ENCODE measurements at places on chromosomes 13 and 19. TPM values are rescaled to one million over a fixed set of nuclear protein-coding genes. Genes with fewer than 3 reads are reported as not detected.

The LINGO3 gene
- not detected for total RNA-seq

GRCh38 chr13:110306340-110306959 is 507 bp downstream of the COL4A1 start:
- DNase-seq: peak; percentile 72

GRCh38 chr19:42242069-42242511 is 312 bp downstream of the GSK3A start:
- no peak for DNase-seq

DNA sequence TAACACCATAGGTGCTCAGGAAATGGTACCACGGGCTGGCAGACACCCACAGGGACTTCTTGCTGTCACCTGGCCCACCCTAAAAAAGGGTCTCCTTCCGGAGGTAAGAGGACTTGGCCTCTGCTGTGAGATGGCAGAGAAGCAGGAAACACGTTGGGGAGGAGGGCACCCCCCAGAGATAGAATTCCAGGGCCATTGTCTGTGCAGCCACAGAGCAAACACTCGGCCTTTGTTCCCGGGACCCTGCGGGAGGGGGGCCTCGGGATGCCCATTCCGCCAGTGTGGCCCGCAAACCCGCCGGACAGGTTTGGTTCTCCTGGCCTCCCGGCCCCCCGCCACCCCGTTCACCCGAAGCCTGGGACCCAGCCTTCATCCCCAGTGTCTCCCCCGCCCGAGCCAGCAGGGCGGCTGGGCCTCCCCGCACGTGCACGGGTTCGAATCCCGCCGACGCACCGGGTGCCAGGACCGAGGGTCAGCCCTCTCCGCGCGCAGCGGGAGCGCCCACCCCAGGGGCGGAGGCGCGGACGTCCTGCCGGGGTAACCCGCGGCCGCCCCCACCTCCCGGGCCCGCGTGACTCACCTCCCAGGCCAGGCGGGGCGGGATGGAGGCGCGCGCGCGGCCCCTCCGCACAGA is 714 bp downstream of the PLPP2 start:
- DNase-seq: no peak

DNA sequence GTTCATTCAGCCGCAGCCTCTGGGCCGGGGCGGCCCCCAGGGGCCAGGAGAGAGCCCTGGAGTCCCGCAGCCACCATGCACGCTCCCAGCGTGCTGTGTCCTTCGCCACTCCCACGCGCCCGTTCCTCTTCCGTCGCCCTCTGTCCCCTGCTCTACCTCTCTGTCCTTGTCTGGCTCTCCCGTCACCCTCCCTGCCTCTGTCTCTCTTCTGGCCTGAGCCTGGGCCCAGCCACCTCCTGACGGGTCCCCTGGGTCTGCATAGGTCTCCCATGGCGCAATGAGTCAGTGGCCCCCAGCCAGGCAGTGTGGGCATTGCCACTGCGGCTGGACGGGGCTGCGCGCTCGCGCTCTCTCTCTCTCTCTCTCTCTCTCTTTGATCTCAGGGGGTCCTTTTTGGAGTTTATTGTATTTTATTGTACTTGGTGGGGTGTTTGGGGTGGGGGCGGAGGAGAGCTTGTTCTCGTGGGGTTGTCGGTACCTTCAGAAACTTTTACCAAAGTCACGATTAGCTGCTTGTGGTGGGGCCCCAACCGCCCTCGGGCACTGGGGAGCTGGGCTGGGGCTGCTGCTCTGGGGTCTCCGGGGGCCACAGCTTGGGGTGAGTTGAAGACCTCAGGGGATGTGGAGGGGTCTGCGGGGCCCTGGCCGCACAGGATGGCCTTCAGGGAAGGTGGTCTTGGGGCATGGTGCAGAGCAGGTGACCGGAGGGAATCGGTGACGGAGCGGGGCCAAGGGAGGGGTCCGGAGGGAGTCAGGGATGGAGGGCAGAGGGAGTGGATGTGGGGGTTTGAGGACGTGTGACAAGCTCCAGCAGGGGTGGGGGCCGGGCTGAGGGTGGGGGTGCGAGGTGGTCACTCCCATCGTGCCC is 1.7 kb upstream of the TGFBR3L start:
- no peak for DNase-seq

GRCh38 chr19:14139944-14140343 is 3.6 kb upstream of the ASF1B start:
- no peak for DNase-seq

DNA sequence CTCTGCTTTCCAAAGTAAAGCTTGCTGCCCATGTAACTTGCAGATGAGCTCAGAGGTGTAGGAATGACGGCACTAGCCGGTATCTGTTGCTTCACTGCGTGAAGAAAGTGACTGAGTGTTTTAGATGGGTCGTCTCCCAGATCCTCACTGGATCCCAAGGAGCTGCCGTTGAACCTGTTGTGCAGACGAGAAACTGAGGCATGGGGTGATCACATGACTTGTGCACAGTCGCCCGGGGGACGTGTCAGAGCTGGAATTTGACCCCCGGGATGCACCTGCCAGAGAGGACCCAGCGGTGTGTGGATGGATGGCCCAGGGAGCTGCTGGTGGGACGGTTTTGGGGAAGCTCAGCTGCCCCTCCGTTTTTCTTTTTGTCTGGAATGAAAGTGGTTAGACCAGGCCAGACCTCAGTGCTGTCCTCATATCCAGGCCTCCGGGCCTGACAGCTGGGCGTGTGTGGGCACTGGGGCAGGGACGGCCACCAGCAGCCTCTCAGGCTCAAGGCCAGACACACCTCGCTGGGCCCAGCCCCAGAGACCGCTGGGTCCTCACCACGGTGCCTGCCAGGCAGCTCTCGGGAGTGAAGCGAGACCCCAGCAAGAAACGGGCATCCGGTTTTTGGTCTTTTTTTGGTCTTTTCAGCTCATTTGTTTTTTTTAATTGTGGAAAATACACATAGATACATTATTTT is 12.5 kb downstream of the ARID3A start:
- no peak for DNase-seq
